ENCODE measurements at places on chromosomes 1 and 21. TPM values are rescaled to one million over a fixed set of nuclear protein-coding genes. Genes with fewer than 3 reads are reported as not detected.

DNA sequence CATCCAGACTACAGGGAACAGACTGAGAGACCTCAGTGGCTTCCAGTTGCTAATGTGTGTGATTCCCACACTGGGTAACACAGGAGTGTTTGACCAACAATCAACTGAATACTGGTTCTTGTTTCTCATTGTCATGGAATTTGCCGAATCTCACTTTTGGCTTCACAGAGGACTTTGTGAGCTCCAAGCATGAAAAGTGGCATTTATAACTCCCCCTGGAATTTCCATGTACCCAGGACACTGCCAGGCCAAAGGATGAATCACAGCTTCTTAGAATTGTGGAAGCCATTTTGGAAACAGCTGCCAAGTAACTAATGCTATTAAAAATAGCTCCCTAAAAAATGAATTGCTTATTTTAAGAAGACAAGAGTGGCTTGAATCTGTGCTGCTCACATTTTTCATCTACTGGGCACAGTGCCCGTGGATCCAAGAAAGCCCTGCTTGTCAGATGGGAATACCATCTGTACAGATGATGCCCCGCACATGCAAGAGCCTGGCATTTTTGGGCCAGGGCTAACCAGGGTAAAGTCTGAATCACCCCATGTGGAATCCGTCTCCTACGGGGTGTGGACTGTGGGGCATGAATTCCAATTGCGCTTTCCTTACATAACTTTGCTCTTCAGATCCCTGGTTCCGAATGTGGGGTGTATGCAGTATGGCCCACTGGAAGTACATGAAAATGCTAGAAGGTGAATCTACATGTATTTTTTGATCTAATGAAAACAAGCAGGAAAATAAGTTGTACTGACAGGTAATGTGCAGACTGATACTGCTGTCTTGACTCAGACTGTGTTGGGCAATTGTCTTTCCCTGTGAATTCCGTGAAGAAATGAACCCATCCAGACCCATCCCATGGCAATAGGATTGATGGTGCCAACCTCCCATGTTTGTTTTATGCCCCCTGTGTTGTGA, 487.3 kb downstream of the SIPA1L2 start:
- H3K27ac ChIP-seq = no peak overlapping the region
- H3K36me3 ChIP-seq = no peaks in the 10 kb centered on the region
- DNase-seq = no peak
- H3K4me3 ChIP-seq = no peak overlapping the region

DNA sequence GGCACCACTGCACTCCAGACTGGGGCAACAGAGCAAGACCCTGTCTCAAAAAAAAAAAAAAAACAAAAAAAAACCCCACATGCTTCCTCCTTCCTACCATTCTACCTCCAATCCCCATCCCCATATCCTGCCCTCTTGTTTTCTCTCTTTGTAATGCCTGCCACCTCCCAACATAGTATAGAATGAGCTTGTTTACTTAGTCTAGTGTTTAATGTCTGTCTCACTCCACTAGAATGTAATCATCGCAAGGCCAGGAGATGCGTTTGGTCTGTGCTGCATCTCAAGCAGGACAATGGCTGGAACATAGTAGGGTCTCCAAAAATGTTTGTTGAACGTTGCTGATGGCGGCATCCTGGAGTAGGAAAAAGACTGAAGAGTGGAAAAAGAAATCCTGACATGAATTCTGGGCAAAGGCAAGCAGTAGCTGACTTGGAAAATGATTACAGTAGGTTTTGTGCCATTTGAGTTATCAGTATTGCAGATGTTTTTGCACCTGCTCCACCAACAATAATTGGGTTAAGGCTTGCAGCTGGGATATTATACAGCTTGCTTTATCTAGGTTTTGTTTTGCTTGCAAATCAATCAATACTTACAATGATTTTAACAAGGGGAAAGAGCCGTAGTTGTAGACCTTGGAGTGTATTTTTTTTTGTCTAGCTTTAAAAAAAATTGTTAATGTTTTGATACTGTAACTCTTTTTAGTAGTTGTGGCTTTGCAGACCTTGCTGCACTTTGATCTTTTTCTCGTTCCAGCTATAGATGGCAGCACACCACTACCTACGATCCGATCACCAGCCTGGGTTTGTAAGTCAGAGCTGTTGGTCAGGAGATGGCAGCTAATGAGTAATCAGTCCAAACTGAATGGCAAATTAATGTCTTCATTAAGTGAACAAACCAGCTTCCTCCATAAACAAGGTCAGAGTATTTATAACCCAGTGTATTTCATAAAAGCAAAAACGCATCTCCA, 62.4 kb downstream of the BACH1 start:
- peaks cover 4% of the 10 kb centered on the region for H3K36me3 ChIP-seq
- no peaks in the 10 kb centered on the region for H3K27me3 ChIP-seq
- peak; percentile 45 for DNase-seq
- H3K27ac ChIP-seq = no peak overlapping the region
- no peak overlapping the region for H3K4me3 ChIP-seq

DNA sequence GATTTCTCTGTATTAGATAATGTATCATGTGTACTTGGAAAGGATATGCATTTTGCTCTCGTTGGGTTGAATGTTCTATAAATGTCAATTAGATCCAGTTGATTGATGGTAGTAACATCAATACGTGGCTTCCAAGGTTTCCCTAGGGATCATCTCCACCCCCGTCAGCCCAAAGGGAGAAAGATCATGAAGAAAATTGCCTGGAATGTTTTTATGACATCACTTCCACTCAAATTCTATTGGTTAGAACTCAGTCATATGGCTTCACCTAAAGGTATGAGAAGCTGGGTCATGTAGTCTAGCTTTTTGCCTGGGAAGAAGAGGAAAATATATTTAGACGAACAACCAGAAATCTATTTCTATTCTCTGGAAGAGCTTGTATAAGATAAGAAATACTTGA, at the start of gene C1orf185:
C1orf185 (plus strand) TSS at position 253 of the 400 bp plus-strand sequence; CDS start at position 259, 6 bp downstream.
- H3K36me3 ChIP-seq = no peaks in the 10 kb centered on the region
- H3K27me3 ChIP-seq = no peaks in the 10 kb centered on the region
- DNase-seq = no peak
- no peak within 1 kb of the TSS for H3K27ac ChIP-seq
- no peaks in the 10 kb centered on the region for H3K4me1 ChIP-seq

DNA sequence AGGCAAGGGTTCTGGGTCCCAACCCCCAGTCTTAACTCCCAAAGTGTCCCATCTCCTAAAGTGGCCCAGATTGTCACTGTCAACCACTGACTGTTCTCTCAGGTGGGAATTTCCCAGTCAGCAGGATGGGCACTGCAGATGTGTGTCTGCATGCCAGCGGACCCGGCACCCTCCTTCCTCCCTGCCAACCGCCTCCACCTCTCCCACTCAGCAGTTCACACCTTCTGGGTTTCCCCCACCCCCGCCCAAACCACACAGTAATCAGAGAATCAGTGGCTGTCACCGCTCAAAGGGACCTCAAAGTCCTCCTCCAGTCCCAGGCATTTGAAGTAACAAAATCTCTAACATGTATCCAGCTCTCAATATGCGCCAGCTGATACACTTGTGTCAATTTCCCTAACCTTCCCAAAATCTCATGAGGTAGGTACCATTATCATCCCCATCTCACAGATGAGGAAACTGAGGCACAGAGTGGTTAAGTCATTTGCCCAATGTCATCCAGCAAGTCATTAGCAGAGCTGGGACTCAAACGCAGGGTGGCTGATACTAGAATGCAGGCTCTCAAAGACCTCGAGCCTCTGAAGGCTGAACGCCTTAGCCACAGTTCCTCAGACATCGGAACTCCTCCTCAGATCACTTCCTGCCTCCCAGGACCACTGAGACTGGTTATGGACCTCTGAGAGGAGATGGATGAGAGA, 4.8 kb downstream of the RUNX3 start:
- no peak overlapping the region for H3K27ac ChIP-seq
- H3K4me3 ChIP-seq = no peak overlapping the region

The FUCA1 gene
- 25.9 TPM for total RNA-seq
